ENCODE measurements at places on chromosomes 2 and 18.

- H3K27me3 ChIP-seq, result no peaks in the 10 kb centered on the region
- H3K27ac ChIP-seq, result peak overlapping the region; percentile 100
- DNase-seq, result peak; percentile 76
- peaks cover 30% of the 10 kb centered on the region for H3K36me3 ChIP-seq
- peak overlapping the region; percentile 96 for H3K4me3 ChIP-seq
These were observed 919 bp upstream of the PCBP1 start for GRCh38 chr2:70086278-70086837.

DNA sequence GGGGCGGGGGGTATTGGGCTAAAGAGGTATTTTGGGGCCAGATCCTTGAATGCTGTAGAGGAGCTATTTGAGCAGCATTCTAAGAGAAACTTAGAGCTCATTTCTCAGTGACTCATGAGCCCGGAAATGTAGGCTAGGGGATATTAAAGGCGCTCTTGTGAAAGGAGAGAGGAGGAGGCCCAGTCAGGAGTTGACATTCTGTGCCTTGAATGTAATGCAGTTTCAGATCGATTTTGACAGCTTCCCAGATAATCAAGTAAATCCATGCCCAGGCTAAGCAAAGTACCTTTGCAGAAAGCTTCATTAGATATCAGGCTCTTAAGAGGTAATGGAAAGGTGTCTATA, 1.5 kb downstream of the CAB39 start:
- peak overlapping the region; percentile 94 for H3K4me3 ChIP-seq
- DNase-seq, result peak; percentile 58
- H3K27ac ChIP-seq, result peak overlapping the region; percentile 94
- H3K4me1 ChIP-seq, result peaks cover 58% of the 10 kb centered on the region

GRCh38 chr2:164032995-164033394, 297.2 kb upstream of the FIGN start:
- H3K4me3 ChIP-seq, result no peak overlapping the region
- no peak for DNase-seq
- H3K36me3 ChIP-seq, result no peaks in the 10 kb centered on the region

GRCh38 chr2:7904319-7904718, 777.5 kb upstream of the ID2 start:
- peaks cover 5% of the 10 kb centered on the region for H3K36me3 ChIP-seq
- H3K4me3 ChIP-seq, result no peak overlapping the region
- H3K4me1 ChIP-seq, result peaks cover 40% of the 10 kb centered on the region
- H3K27me3 ChIP-seq, result peaks cover 18% of the 10 kb centered on the region
- no peak for DNase-seq
